M059J (cell line): ENCODE measurements at places on chromosomes 4 and X. TPM values are rescaled to one million over a fixed set of nuclear protein-coding genes. Genes with fewer than 3 reads are reported as not detected.

MED12 gene
- total RNA-seq: 19.6 and 42.5 TPM in 2 replicates

GRCh38 chr4:72383439-72383838, 185.6 kb downstream of the ADAMTS3 start:
- no peak for DNase-seq

- DNase-seq: no peak
These were observed 62.3 kb downstream of the FAM193A start for GRCh38 chr4:2598511-2599303.

- no peak for DNase-seq
These were observed 75.2 kb upstream of the EXOC1L start for GRCh38 chr4:55744369-55744768.

DNA sequence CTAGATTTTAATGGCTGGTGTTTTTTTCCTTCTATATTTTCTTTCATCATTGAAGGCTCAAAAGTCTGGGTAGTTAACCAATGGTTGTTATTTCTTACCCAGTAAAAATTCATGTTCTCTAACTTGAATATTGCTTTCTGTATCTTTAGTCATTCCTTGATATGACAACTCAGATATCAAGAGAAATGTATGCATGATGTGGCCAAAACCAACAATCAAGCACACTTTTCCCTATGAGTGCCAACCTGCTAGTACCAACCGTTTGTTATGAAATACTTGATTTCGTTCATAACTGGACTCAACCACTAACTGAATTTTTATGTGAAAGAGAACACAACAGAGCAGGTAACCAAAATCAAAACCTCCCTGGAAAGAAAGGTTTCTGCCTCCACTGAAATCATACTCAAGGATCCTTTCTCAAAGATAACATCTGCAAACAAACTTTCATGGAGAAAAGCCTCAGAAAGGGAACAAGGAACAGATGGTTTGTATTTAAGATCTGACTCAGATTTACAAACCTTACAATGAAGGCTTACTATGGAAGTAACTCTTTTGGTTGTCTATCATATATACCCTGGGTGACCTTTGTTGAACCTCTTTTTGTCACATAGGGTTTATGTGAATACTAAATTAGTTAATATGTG, 8.3 kb upstream of the VEGFC start:
- no peak for DNase-seq
